ENCODE measurements at places on chromosomes 2 and 18.

DNA sequence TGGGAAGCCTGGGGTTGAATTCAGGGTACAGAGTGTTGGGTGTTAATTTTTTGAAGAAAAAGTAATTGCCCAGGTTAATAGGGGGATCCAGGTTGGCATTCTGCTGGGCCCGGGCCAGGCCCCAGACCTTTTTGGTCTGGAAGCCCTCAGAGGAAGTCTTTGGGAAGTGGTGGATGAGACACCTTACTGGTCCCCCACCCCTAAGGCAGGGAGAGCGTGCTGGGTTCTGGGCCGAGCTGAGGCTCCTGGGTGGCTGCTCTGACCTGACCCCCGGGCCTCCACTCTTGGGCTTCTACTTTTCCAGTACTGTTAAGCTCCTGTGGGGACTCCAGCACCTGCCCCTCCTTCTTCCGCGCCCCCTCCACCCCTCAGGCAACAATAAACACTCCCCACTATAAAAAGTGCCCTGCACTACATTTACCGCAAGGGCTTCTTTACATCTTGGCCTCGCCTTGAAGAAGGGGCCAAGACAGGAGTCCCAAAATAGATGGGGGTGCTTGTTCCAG is 753 bp upstream of the HOXD3 start:
- DNase-seq: no peak

DNA sequence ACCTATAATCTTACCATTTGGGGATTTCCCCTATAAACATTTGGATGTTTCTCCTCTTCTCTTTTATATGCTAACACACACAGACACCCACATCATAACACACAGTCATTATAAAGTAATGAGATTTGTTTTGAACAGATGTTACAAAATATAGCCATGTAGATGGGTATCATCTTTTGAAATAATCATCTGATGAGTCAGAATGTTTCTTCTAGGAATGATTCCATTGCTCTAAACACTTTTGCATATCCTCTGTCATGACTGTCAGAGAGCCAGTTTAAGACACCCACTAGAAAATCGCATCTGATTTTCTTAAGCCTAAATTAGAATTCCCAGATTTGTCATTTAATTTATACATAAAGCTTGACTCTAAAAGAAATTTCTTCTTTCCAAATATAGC is 442.6 kb downstream of the CMPK2 start:
- DNase-seq: no peak

DNA sequence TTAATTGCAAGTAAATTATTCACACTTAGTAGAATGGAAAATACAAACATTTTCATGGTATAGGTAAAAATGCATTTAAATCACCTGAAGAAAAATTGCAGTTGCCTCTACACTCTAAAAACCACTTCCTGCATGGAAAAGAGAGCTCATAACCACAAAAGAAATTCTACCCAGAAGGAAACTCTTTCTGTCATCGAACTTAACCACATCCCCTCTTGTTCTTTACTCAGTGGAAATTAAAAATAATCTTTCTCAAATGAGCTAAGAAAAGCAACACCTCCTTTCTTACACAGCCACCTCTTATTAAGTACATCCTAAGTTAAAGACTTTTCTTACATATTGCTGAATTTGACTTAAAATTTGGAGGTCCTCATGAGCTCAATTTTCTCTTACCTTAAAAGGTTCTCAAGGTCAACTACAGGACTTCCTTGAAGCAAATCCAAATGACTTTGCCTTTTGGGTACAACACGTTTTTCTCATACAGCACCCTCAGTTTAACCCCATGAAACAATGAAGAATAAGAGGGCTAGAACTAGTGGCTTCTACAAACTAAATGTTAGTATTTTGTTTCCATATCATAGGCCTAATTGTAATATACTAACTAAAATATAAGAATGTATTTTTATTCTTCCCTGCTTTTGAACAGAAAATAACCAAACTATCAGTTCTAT is 109.1 kb upstream of the CRIM1 start:
- DNase-seq: no peak

- no peak for DNase-seq
Observed at GRCh38 chr2:9145109-9145751, 61.4 kb upstream of the ASAP2 start.

- no peak for DNase-seq
Observed at GRCh38 chr2:144678736-144679135, 158.8 kb upstream of the ZEB2 start.

- DNase-seq: no peak
Observed at GRCh38 chr2:145228506-145228905, 708.6 kb upstream of the ZEB2 start.

GRCh38 chr2:3432693-3433338 is 53.3 kb downstream of the TRAPPC12 start:
- DNase-seq: no peak

DNA sequence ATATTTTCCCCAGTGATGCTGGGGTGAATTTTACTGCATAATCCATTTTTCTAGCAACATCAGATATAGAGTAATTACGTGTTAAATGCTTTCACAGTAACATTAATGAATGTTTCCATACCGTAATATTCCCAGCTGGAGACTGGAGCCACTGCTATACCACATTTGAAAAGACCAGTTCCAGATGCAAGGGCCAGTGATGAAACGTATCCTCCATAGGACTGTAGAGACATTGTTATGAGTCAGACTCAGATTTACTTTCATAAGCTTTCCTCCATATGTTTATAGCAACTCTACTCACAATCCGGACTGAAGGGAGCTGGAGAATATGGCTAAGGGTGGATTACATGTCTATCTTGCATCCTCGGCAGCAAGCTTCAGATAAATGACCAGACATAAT is 22.7 kb upstream of the GCG start:
- DNase-seq: no peak

GRCh38 chr2:97993926-97994325 is 1.8 kb downstream of the TMEM131 start:
- no peak for DNase-seq

- DNase-seq: no peak
Observed at GRCh38 chr2:134796373-134796772, 42.0 kb upstream of the ACMSD start.

DNA sequence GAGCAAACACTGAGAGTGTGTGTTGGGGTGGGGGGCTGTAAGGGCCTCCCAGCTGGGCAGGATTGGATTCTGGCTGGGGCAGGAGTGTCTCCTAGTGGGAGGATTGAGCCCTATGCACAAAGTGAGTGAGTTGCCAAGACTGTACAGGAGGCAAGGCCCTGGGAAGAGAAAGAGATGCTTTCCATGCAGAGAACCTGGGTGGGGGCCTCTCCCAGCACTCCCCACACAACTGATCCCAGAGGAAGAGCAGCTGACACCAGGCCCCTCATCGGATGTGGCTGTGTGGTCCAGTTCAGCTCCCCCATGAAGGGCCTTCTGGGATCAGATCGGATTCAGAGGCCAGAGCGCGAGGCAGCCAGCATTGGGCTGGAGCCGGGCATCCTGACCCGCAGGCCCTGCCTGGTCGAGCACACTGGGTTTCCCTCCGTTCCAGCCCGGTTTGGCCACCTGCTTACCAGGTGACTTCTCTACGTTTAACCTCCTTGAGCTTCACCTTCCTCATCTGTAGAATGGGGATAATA is 49.4 kb upstream of the FAHD2A start:
- DNase-seq: no peak

DNA sequence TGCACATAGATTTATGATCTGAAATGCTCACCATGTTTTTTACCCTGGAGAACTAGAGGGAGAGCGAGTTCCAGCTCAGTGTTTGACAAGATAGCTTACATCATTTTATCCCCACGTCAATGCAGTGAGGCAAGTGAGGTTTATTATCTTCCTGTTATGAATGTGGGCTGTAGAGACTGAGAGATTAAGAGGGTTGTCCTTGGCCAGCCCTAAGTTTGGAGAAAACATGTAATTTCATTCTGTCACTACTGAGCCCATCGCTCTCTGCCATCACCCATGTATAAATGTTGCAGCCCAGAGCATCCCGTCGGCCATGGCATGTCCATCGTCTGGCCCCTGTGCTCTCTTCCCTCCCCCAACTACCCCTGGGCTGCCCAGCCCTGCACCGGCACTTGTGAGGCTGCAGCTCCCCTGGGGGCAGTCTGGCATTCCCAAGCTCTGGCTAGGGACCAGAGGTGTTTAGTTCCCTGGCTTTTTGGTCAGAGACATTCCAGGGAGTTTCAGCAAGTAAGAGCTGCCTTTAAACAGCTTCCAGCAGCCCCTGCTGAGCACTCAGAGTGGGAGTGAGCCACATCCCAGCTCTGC is 136.7 kb downstream of the ANTXR1 start:
- DNase-seq: no peak

GRCh38 chr2:120943403-120944034 is 207.9 kb downstream of the GLI2 start:
- no peak for DNase-seq

DNA sequence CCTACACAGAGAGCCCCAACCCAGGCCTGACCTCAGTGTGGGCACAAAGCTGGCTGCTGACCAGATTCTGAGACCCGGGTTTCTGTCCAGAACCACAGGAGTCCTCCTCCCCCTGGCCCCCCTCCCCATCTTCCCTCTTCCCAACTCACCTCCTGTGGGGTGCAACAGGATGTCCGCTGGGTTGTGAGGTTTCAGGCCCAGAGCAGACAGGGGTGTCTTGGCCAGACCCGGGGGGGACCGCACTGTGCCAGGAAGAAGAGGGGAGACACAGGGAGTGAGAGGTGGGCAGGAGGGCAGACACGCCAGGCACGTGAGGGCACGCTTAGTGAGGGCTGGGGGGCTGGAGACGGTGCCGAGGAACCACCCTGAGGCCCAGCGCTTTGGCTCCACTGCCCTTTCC is 171.5 kb downstream of the TNS1 start:
- DNase-seq: no peak
